ENCODE measurements at places on chromosomes 5 and 9.
A peak's percentile ranks its signal among the peaks of the same experiment; 100 is the strongest.

GRCh38 chr5:73399775-73400174 lies 48.8 kb downstream of the FOXD1 start:
- no peak for DNase-seq

GRCh38 chr5:78824831-78825281 lies 160.3 kb downstream of the ARSB start:
- peak; percentile 49 for DNase-seq

GRCh38 chr5:61816146-61816545 lies 484.1 kb downstream of the ZSWIM6 start:
- no peak for DNase-seq

- no peak for DNase-seq
Observed at GRCh38 chr5:79575996-79576395, 36.2 kb upstream of the TENT2 start.

DNA sequence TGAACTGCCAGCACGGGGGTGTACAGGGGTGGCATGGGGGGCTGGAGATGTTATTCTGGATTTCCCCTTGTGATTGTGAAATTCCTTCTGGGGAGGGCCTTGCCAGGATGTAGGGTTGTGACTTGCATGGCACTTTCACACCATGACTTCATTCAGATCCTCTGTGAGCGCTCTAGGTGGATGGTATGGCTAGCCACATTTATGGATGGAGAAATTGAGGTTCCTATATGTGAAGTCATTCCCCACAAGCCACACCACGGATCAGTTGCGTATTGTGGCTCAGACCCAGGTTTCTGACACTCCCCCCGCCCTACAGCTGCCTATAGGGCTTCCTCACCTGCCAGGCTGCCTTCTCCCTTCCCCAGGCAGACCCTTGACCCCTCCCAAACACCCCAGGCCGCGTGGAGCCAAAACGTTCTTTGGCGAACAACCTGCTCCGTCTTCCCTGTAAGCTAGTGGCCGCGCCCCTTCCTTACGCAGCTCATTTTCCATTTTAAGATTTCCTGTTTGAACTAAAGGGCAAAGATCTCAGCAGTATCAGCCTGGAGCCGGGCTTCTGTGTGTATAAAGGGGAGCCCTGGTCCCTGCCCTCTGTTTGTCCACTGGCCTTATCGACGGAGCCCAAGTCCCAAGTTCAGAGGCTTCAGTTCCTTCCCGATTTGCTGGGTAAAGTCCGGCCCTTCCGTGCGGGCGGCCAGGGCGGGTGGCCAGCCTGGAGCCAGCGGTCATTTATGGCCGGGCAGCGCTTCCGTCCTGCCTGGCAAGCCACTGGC lies 97.8 kb upstream of the KLF4 start:
- no peak for DNase-seq

DNA sequence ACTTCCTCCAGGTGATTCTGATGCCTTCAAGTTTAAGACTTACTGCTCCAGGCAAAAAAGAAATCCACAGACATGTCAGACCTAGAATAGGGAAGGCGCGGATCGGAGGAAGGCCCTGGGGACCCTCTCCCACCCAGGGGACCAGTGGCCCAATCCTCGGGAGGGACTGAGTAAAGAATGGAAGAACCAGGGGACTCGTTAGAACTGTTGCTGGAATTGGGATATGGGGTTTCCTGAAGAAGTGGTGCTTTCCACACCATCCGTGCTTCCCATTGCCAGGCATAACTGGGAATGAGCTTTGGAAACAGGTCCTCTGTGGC lies 63.8 kb upstream of the SLC25A51 start:
- no peak for DNase-seq

- DNase-seq = no peak
Observed at GRCh38 chr5:139740138-139740991, 55.2 kb upstream of the PSD2 start.

- no peak for DNase-seq
Observed at GRCh38 chr5:161115941-161116340, 263.9 kb upstream of the ATP10B start.

- no peak for DNase-seq
Observed at GRCh38 chr5:175567954-175568353, 89.6 kb downstream of the SFXN1 start.

GRCh38 chr5:1998716-1999317 lies 116.1 kb upstream of the IRX4 start:
- DNase-seq = no peak

- no peak for DNase-seq
Observed at GRCh38 chr5:128627939-128628338, 89.9 kb upstream of the FBN2 start.

- no peak for DNase-seq
Observed at GRCh38 chr9:86940774-86941173, 6.5 kb downstream of the GAS1 start.

DNA sequence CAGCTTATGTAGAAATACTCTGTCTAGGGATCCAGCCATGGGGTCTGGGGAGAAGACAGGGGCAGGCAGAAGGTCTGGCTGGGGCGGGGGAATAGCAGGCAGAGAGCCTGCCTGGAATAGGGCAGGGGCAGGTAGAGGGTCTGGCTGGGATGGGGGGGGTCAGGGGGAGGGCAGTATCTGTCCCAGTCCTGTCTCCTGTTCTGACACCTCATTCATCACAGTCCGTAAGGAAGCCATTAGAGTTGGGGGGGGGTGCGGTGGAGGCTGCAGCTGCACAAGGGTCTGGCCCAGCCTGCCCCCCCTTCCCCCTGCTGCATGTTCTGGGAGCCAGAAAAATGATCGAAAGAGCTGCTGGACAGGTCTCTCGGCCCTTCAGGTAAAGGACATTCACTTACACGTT lies 32.6 kb downstream of the CNTFR start:
- no peak for DNase-seq

- no peak for DNase-seq
Observed at GRCh38 chr5:127665641-127666040, 16.8 kb downstream of the CTXN3 start.

DNA sequence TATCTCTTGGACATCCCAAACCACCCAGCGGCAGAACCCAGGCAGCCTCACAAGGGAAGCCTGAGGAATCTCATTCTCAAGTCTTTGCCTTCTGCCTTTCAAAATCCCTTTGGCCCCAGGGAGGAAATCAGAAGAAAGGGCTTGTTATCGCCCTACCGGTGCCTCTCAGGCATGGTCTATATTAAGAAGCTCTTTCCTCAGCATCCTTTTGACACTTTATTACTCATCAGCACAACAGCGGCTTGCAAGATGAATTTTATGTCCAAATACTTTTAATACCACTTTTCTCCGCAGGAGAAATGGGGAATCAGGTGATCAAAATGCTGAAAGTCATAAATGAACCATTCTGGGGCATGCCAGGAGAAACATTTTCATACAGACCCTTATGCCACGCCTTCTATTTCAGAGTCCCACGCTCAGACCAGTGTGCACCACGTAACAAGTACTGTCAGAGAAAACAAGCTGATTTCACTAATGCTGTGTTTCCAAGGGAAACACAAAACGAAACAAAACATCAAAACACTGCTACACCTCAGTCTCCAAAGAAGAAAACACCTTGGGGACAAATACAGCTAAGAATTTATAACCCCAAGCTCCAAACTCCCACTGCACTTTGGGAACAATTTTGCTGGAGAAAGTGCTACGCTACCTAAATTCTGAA lies 30.0 kb downstream of the RAPGEF1 start:
- peak; percentile 61 for DNase-seq

DNA sequence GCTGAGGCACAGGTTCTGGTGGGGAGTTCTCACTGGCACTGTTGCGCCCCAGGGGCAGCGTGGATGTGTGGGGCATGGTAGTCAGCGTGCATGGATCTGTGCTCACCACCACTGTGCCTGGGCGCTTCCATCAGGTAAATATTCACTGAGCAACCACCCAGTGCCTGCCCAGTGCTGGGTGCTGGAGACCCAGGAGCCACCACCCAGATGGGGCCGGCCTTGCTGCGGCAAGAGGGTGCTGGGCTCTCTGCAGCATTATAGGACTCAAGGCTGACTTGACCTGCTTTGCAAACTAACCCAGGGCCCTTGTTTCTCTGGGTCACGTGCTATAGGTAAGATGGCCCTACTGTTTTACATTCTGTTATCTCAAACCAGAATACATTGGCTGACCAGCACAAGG lies 60.5 kb downstream of the DAP start:
- DNase-seq = no peak

- no peak for DNase-seq
Observed at GRCh38 chr5:10021248-10021647, 228.4 kb downstream of the ATPSCKMT start.

DNA sequence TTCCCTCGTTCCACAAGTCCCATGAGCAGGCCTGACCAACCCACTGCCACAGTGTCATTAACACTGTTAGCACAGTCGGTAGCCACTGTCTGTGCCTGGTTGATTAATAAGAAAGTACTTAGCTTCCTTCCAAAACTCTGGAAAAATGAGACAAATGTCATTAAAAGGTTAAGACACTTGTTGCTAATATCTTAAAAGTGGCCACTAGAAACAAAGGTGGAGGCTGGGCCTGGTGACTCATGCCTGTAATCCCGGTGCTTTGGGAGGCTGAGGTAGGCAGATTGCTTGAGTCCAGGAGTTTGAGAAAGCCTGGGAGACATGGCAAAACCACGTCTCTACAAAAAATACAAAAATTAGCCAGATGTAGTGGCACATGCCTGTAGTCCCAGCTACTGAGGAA lies 194.0 kb downstream of the PDZD2 start:
- no peak for DNase-seq

GRCh38 chr9:130806327-130806716 lies 28.7 kb upstream of the ABL1 start:
- no peak for DNase-seq

DNA sequence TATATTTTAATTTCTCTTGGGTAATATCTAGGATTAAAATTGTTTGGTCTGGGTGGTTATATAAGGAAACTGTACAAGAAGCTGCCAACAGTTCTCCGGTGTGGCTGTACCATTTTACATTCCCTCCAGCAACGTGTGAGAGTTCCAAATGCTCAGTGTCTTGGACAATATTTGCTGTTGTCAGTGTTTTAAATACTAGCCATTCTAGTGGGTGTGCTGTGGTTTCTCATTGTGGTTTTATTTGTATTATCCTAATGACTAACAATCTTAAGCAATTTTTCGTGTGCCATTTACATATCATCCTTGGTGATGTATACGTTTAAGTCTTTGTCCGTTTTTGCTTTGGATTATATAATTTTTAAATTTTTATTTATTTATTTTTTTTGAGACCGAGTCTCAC lies 34.0 kb downstream of the TNFSF15 start:
- DNase-seq = peak; percentile 41

- peak; percentile 74 for DNase-seq
Observed at GRCh38 chr5:84242286-84242685, 142.4 kb downstream of the EDIL3 start.

GRCh38 chr5:111407562-111407961 lies 104.8 kb downstream of the STARD4 start:
- no peak for DNase-seq

GRCh38 chr9:128103589-128103962 lies 24.0 kb downstream of the PTGES2 start:
- DNase-seq = no peak

DNA sequence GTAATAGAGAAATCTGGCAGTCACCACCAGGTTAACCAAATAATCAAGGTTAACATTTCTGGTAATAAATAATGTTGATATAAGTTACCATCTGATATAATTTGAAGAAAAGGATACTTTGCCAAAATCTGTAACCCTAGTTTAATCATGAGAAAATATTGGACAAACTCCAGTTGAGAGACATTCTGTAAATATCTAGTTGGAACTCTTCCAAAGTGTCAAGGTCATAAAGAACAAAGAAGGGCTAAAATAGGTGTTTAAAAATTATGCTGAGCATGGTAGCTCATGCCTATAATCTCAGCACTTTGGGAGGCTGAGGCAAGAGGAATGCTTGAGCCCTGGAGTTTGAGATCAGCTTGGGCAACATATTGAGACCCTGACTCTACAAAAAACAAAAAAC lies 253.3 kb downstream of the MRPS30 start:
- DNase-seq = no peak

DNA sequence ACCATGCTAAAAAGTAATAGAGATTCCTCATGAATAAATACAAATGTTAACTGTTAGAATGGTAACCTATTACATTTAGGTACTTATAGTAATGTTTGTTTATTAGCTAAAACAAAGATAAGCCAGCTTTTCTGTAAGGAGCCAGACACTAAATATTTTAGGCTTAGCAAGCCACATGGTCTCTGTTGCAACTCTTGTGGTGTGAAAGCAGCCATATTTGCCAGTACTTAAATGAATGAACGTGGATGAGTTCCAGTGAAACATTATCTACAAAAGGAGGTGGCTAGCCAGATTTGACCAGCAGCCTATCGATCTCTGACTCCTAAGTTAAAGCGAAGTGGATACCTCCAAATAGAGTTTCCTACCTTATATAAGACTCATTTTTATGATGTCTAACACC lies 331.6 kb downstream of the CDH12 start:
- DNase-seq = peak; percentile 5

DNA sequence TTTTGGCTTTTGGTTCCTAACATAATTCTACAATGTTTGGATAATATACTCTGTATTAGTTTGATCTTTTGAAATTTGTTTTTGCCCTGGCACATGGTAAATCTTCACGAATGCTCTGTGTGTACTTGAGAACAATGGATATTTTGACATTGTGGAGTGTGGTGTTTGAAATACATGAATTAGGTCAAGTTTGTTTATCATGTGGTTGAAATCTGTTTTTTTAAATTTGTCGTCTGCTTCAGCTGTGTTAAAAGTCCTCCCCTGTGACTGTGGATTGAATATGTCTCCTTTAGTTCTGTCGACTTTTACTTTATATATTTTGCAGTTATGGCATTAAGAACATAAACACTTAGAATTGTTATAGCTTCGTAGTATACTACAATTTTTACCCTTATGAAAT lies 60.3 kb downstream of the DUSP1 start:
- DNase-seq = no peak

- peak; percentile 58 for DNase-seq
Observed at GRCh38 chr9:27276193-27277030, 20.5 kb downstream of the EQTN start.

GRCh38 chr5:174063082-174063756 lies 17.7 kb downstream of the NSG2 start:
- no peak for DNase-seq

Data from fibroblast of skin of right quadriceps (primary cell).